ENCODE measurements at places on chromosomes 16 and 17. TPM values are rescaled to one million over a fixed set of nuclear protein-coding genes. Genes with fewer than 3 reads are reported as not detected.

TERB1 gene
- polyA plus RNA-seq = not detected

G6PC1 gene
- not detected for polyA plus RNA-seq

PMFBP1 gene
- polyA plus RNA-seq = 1.5 TPM

KCNG4 gene
- polyA plus RNA-seq = not detected

METRNL gene
- 23.5 TPM for polyA plus RNA-seq

MSI2 gene
- polyA plus RNA-seq = 7.4 TPM

SLFN11 gene
- 32.2 TPM for polyA plus RNA-seq

TLCD1 gene
- polyA plus RNA-seq = 2.4 TPM

ITGAL gene
- polyA plus RNA-seq = 4.3 TPM

GP2 gene
- polyA plus RNA-seq = 7.0 TPM

IGF2BP1 gene
- polyA plus RNA-seq = not detected

CCL4 gene
- 0.84 TPM for polyA plus RNA-seq

NUTF2 gene
- polyA plus RNA-seq = 120 TPM

SULT1A3 gene
- 20.1 TPM for polyA plus RNA-seq

IRX5 gene
- 0.24 TPM for polyA plus RNA-seq

WDR59 gene
- 14.3 TPM for polyA plus RNA-seq

OTOP3 gene
- polyA plus RNA-seq = not detected

ITGA2B gene
- 1.1 TPM for polyA plus RNA-seq

PRCD gene
- polyA plus RNA-seq = 14.4 TPM

All from adipose tissue (tissue), 3 donors.